Urinary bladder (tissue), 4 donors: ENCODE measurements at places on chromosomes 2 and 18.
A peak's percentile ranks its signal among the peaks of the same experiment; 100 is the strongest.

GRCh38 chr18:73409242-73409641 is 541.5 kb upstream of the NETO1 start:
- no peak for DNase-seq

DNA sequence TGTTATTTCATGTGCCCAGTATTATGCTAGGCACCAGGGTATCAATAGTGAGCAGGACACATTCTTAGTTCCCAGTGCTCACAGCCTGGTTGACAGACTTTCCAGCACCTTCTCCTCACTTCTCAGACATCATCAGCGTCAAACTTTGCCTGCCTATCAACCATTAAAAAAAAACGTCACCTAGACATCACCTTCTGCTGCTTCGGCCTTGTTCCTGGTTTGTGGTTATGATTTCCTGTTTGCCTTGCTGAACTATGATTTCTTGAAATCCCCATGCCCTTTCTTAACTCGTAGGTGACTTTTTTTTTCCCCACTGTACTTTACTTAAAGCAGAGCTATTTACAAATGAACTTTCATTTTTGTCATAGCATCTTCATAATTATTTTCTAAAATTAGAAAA is 60.4 kb upstream of the NABP1 start:
- no peak for DNase-seq

DNA sequence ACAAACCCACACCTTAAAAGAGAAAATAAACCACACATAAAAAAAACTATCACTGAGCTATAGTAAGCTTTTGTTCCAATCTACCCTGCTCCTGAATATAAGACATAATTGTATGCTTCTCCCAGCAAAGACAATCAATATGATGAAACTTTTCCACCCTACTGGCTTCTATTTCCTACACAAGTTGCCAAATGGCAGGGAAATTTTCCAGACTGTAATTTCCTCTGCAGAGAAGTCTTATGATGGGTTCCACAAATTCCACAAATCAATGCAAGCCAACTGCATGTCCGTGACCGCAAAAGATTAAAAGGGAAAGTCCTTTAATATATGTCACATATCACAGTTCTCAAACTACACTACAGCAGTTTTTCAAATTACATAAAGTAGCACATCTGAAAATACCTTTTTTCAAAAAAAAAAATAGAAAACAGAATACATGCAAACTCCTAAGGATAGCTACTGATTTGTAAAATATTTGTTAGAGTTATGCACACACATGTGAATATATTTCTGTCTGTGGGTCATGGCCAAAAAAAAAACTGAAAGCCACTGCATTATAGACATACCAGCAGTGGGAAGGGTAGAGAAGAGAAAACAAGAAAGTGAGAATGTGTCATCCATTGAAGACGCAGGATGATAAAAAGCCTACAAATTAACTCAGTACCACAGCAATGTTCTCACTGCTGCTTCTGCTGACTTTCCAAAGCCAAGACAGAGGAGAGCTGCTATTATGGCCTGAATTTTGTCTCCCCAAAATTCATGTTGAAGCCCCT is 61.4 kb downstream of the RPL31 start:
- no peak for DNase-seq

- DNase-seq: no peak
These were observed 19.8 kb downstream of the TMEM185B start for GRCh38 chr2:120203251-120204021.

DNA sequence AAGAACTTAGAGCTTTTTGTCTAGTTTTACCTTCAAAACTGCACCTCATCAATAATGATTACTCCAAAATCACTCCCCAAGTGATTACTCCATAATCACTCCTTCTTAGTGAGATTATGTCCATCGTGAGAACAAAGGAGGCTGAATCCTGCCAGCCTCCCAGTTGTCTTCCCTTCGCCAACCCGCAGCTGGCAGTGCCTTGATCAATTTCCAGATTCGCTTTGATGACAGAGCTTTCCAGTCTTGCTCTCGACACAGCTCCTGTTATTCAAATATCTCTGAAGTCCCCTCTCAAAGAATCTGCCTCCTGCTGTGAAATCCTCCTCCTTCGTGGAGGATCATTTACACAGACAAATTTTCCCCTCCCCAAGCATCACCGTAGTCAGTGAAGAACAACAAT is 237.7 kb downstream of the EIPR1 start:
- DNase-seq: no peak

- DNase-seq: no peak
These were observed 26.9 kb upstream of the CCBE1 start for GRCh38 chr18:59724103-59724502.

- DNase-seq: no peak
These were observed 273.4 kb upstream of the SIX2 start for GRCh38 chr2:45282646-45283045.

- DNase-seq: no peak
These were observed 18.1 kb upstream of the CYP26B1 start for GRCh38 chr2:72165792-72166191.

DNA sequence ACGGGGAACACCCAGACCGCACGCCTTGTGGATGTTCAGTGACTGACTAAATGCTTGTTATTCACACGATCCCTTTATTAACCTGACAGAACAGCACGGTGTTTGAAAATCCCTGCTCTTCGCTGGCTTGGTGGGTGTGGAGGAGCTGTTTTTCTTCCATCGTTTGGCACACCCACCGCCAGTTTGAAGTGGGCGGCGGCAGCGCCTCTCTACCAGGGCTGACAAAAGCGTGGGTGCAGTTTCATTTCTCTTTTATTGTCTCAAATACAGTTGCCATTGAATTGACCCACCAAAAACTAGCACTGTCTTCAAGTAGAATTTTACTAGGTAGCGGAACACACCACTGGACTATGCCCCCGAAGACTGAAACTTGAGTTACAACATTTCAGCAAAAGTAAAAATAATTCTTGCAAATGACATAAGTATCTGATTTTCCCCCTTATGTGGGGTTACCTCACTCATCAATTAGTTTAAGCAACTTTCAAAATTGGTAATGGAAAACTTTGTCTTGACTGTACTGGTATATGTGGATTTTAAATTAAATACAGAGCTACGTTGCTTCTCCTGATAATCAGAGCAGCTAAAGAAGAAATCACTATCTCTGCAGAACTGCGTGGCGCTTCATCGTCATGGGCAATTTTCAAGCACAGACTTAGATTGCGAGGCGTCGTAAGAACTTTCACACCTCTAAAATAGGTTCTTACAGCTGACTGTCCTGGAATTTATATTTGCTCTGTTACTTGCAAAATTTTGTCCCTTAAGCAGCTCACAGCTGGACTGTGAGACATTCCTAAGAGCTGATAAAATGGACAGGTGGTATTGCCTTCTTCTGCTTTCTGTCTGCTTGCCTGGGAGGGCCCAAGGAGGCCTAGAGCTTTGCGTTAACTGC is 60.9 kb downstream of the LDLRAD4 start:
- DNase-seq: no peak

- no peak for DNase-seq
These were observed 153.7 kb downstream of the GALNT3 start for GRCh38 chr2:165640247-165640929.

DNA sequence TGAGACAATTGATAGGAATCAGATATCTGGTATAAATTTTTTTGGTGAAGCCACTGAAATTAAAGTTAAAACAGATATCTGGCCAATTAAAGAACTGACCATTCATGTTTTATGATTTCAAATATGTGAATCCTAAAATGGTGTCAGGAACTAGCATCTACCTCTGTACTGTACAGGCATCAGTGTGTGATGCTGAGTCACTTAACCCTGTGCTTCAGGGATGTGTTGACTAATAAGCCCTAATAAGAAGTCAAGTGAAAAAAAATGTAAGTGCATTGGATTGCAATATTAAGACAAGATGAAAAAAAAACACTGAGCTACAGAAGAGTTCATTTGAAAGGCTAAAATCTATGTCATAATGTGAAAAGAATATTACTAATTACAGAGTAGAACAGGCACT is 9.1 kb upstream of the UNC80 start:
- no peak for DNase-seq

DNA sequence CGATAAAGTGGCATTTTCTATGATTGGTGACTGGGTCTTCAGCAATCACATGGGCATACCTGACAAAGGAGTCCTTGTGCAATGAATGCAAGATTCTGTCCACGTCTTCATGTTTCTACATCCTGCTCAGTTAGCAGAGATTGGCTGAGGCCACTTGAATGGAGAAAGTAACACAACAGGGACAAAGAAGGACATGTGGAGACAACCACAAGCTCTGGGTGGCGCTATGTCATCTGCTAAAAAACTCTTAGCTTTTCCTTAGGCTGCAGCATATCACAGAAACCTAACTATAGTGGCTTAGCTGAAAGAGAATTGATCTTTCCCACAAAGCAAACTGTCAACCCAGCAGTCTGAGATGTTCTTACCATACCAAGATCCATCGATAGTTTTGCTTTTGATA is 1109.7 kb downstream of the SOCS6 start:
- DNase-seq: no peak

- no peak for DNase-seq
These were observed 41.9 kb downstream of the KCMF1 start for GRCh38 chr2:85012855-85013254.

DNA sequence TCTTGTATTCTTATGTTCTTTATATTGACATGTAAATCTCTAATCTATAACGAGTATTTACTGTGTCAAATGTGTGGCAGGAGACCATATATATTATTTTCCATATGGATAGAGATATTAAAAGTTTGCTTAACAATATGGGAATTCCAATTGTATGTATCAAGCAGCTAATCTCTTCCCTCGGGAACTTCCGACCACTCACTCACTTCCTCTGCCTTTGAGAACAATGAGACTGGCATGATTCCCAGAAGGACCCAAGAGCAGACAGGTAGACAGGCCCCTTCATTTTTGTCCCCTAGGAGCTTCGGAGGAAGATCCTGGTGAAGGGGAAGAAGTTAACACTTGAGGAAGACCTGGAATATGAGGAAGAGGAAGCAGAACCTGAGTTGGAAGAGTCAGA is 24.1 kb downstream of the PLCD4 start:
- no peak for DNase-seq

GRCh38 chr2:68119504-68119903 is 38.2 kb upstream of the PNO1 start:
- no peak for DNase-seq

GRCh38 chr18:74184875-74185274 is 36.6 kb downstream of the TIMM21 start:
- DNase-seq: no peak

- no peak for DNase-seq
These were observed 60.8 kb downstream of the CFAP221 start for GRCh38 chr2:119605096-119605495.

GRCh38 chr2:203893401-203893800 is 25.8 kb downstream of the CTLA4 start:
- DNase-seq: no peak

- no peak for DNase-seq
These were observed 8.3 kb downstream of the KCNG2 start for GRCh38 chr18:79805926-79806487.

DNA sequence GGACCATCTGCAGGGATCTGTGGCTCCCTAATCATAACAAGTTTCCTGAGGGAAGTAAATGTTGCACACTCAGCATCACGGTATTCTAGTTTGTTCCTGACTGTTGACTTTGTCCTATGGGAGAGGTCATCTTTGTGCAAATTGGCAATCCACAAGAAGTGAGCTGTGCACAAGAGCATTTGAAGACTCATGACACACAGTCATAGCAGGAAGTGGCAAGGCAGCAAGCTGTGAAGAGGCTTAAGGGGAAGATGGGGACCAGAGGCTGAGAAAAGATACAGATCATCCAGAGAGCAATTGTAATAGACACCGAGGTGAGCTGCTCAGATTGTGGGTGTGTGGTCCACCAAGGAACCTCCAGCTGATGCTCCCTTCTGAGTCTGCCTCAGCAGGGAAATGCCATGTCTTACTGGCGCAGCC is 2.7 kb downstream of the TNP1 start:
- no peak for DNase-seq

- no peak for DNase-seq
These were observed 398.0 kb upstream of the DCC start for GRCh38 chr18:51941999-51942398.

- no peak for DNase-seq
These were observed 774.2 kb upstream of the FSHR start for GRCh38 chr2:49928551-49928950.

- no peak for DNase-seq
These were observed 21.1 kb downstream of the GPR45 start for GRCh38 chr2:105262651-105263091.

DNA sequence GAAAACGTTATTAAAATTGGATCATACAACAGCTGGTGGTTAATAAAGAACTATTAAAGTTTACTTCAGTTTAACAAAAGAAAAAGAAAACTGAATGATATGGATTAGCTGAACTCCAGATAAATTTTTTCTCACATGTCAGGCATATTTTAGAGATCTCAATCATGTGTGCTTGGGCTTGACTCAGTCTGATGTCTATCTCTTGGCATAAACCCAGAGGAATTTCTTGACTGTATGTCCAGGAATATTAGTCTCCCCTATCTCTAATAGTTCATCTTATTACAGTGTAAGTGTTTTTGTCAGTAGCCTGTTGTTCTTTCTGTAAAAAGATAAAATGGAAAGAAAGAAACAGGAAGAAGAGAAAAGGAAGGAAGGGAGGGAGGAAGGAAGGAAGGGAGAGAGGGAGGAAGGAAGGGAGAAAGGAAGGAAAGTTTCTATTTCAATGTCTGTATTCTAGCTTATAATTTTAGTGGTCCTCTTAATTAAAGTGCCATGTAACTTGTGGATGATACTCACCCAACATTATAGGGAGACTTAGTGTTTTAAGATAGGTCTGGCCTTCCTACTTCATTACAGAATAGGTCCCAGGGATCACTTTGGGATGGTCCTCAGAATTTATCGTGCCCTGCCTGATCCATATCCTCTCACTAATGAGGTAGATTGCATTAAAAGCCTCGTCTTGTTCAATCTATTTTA is 99.7 kb upstream of the UGP2 start:
- no peak for DNase-seq

DNA sequence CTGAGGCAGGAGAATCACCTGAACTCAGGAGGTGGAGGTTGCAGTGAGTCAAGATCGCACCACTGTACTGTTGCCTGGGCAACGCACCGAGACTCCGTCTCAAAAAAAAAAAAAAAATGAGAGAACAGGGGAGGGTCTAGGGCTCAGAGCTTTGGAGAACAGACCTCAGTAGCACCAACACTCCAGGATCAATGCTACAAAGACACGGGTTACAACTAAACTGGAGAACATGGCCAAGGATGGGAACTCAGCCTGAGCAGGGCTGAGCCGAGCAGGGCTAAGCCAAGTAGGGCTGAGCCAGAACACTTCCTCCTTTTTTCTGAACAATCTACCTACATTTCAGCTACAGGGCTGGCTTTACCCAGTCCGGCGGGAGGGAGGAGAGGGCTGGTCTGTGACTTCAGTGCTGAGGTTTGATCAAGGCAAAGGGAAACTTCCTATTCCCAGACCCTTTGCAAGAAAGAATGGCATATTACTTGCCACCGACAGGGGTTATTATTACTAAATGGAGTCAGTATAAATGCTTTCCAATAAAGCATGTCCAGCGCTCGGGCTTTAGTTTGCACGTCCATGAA is 2.9 kb upstream of the CASP8 start:
- peak; percentile 6 for DNase-seq

GRCh38 chr2:96801005-96801785 is 14.9 kb upstream of the CNNM3 start:
- DNase-seq: no peak
